ENCODE measurements at places on chromosomes 5 and 9.

- no peak for DNase-seq
Measured at GRCh38 chr5:20494706-20495105, 506.7 kb upstream of the CDH18 start.

DNA sequence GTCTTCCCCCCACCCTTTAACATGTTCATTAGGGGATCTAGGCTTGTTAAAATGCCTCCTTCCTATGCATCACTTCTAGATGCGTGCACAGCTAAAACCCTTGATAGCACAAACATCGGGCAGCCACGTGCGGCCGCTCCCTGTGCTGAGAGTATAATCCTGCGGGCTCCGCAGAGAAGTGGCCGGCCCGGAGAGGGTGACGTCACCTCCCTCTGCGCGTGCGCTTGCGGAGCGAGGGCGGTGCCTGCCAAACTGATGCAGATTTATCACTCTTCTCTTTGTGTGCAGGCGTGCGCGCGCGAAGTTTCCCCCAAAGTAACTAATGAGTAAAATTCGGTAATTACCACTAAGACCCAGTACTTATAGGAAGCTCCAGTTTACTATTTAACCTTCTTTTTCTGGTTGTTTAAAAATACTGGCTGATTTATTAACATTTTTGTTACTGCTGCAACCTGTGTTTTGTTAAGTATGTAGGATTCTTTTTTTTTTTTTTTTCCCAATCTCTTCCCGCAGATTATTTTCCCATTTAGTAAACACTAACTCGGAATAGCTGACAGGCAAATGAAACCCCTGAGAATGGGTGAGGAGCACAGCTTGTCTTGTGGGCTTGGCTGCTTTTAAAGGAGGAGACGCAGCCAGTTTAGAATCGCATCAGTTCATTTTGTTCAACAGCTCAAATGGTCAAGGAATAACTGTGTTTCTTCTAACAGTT is 121.6 kb downstream of the TRIO start:
- peak; percentile 40 for DNase-seq

- no peak for DNase-seq
Measured at GRCh38 chr9:114680259-114681001, 1.6 kb downstream of the TEX48 start.

DNA sequence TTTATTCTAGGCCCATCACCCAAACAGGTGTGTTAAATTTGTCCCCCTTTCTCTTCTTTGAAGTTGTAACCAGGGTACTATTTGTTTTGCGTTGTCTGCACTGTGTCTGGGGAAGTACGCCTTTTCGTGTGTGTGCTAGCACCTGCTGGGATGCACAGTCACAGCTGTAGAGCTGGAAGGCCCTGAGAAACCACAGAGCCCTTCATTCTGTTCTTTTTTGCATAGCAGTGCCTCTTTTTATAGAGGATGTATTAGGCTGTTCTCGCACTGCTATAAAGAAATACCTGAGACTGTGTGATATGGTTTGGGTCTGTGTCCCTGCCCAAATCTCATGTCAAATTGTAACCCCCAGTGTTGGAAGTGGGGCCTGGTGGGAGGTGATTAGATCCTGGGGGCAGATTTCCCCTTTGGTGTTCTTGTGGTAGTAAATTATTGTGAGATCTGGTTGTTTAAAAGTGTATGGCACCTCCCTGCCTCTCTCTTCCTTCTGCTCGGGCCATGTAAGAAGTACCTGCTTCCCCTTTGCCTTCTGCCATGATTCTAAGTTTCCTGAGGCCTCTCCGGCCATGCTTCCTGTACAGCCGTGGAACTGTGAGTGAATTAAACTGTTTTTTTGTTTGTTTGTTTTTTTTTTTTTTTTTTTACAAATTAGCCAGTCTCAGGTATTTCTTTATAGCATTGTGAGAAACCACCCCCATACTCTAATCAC is 14.0 kb downstream of the SEC61B start:
- DNase-seq, result no peak

DNA sequence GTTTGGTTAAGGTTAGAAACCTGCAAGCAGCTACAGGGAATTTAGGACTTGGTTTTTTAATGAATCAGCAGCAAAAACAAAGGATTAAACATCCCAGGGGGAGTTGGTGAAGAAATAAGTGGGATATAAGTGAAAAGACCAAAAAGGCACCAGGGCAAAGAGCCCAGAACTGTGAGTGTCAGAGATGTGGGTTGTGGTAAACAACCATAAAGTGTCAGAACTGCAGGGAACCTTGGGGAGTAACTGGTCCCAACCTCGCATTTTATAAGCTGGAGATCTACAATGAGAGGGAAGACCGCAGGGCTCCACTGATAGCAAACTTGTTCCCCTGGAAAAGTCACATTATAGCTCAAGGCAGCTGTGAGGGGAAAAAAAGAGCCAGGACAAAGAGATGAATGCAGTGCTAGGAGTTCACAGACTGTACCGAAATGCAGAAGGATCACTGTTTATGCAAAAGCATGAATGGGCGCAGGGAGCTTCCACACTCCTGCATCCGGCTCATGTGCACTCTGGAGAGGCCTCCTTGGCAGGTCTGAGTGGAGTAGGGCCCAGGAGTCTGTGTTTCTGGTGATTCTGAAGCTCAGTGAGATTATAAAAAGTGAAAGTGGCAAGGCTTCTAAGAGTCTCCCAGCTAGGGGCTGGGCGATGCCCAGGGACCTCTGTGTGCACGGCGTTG is 156.3 kb downstream of the GOLPH3 start:
- no peak for DNase-seq

DNA sequence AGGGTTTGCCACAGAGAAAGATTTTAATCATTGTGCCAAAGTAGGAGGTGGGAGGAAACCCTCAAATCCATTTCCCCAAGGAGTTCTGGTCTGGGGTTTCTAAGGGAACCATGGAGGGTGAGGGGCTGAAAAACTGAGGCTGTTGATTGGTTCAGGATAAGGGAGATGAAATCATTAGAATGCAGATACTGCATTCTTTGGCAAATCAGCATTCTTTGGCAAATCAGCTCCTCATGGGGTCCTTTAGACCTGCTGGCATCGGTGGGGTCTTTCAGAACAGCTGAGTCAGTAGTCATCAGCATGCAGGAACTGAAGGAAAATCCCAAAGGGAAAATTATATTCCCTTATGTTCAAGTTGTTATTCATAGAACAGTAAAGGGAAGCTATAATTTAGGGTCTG is 585.5 kb downstream of the ISL1 start:
- DNase-seq, result no peak

GRCh38 chr5:75733767-75734166 is 16.5 kb upstream of the POC5 start:
- no peak for DNase-seq

DNA sequence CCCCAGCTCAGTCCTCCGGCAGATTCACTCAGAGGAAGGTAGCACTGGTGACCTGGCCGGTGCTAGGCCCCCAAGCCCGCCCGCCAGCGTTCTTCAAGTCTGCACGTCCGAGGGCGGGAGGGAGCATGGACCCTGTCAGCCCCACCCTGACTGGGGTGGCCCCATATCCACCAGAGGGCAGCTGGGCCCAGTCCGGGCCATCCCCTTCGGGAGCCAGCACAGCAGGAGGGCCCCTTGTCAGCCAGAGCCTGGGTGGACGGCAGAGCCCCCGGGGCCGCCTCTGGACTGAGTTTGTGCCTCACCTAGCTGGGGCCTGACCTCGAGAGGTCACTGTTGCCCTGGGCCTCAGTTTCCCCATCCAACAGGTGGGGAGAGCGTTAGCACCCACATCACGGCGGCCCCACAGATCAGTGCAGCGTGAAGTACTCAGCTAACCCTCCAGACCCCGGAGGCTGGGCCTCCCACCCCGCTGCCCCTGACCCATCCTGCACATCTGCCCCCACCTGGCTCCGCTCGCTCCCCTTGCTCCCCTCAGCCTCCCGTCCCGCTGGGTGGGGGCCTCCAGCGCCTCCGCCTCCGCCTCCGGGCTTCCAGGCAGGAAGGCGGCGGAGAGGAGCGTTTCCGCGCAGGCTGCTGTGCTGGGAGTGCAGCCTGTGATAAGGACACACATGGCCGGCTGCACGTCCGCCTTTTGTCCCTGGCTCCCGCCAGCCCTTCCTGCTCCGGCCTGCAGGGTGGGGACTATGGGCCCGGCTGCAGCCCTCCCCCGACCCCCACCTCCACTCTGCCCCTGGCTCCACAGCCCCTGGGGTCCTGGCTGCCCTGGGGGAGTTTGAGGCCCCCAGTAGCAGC is 16.6 kb upstream of the EGFL7 start:
- DNase-seq, result no peak

DNA sequence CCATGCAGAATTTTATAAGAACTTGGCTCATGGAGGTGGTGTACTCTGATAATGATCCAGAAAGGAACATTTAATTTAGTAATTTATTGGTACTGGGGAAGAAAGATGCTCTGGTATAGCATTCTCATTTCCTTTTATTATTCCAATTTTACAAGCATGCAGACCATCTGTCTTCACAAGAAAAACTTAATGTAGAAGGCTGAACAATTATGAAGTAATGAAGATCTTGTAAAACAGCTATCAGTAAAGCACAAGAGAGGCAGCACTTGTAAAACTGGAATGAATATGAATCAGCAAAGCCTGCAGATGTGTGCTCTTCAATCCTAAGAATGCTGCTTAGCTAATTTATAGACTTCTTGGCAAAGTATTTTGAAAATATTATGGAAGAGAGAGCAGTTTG is 300.0 kb downstream of the YTHDC2 start:
- no peak for DNase-seq

- DNase-seq, result no peak
Measured at GRCh38 chr9:4661165-4661564, 929 bp upstream of the PLPP6 start.

DNA sequence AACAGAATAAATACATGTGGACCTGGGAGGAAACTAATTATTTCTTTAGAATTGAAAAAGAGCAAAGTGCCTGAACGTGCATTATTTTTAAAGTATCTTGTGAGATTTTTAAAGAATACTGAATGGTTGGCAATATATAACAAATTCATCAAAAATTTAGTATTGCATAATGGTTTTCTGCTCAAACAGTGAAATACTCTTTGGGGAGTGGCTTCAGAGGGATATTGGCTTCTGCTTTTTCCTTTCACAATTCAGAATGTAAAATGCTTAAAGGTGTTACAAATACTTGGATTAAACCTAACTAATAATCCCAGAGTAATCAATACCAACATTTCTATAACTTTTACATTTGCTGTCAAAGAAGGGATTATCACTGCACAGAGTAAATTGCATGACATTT is 379.3 kb upstream of the CHD1 start:
- no peak for DNase-seq

Measured in activated CD8-positive, alpha-beta memory T cell treated with anti-CD3 and anti-CD28 coated beads for 1 hour (primary cell).